Neural crest cell (in vitro differentiated cells): ENCODE measurements at places on chromosomes 1 and 21.

DNA sequence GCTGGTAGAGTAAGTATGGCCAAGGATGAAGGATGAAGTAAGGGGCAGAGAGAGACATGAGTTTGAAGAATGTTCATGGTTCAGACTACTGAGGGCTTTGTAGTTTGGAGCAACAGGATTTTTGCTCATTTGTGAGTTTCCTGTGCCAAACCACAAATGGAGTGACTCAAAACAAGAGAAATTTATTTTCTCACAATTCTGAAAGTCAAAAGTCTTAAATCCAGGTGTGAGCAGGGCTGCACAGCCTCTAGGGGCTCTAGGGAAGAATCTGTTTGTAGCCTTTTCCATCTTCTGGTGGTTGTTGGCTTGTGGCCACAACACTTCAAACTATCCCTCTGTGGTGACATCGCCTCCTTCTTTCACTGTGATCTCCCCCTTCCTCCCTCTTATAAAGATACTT, 58.9 kb downstream of the RHOU start:
- no peak for DNase-seq

DNA sequence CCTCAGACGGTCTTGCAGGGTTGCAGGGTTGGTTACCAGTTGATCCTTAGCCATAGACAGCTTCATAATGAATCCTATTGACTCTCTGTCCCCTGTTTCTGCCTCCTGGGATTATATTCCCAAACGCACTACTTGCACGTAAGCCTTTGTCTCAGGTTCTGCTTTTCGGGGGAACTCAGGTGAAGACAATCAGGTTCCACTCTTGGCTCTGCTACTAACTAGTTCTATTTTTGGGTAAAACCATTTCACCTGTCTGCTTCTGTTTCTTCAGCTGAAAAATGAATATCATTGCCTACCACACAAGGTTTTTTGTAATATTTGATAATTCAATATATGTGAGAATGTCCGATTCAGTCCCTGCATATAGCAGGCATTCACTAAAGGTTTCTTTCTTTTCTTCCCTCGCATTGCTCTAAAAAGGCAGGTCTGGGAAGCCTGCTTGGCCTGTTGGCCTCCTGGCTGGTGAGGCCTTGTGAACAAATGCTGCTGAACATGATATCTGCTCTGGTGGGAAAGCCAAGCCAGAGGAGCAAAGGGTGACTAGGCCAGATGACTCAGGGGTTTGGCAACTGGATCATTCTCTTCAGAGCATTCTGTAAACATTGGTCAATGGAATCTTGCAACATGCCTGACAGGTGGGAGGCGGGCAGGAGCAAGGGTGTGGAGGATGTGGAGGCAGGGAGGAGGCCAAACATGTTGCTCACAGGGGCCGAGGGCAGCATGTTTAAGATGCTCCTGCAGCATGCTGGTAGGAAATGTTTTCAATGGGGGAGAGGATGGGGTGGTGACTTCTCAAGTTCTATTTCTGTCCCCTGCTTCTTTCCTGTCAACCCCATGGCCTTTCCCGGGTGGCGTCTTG, 23.8 kb downstream of the IER5 start:
- no peak for DNase-seq

DNA sequence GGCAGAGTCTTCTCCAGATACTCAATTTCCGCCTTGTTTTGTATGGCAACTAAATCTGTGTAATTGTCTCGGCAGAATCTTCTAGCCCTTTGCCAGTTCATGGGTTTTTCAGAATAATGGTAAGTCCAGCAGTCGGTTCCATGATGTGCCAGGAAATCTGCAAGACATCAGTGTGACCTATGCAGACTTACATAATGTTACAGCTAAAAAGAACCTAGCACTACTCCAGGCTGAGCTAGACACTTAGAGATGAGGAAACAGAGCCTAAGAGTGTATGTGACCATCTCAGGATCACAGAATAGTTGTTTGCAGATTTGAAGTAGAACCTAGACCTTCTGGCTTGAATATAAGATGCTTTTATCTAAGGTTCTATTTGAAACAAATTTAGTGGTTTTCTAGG, 2.8 kb downstream of the SELL start:
- DNase-seq, result no peak

- DNase-seq, result no peak
Measured at GRCh38 chr1:38589036-38589435, 270.5 kb downstream of the RRAGC start.

DNA sequence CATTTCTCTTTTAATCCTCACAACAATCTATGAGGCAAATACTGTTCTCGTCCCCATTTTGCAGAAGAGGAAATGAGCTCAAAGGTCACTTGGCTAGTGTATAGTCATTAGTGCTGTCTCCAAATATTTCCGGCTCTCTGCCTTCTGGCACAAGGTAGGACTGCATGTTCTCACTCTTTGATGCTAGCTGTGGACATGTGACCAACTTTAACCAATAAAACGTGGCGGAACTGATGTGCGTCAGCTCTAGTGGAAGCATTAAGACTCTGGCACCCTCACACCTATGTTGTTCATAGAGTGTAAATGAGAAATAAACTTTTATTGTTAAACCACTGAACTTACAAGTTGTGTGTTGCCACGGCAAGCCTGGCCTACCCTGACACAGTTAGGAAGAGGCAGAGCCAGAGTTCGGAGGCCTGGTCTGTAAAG, 5.0 kb upstream of the KIF21B start:
- DNase-seq, result no peak

GRCh38 chr1:119853155-119853554, 41.9 kb upstream of the REG4 start:
- no peak for DNase-seq

DNA sequence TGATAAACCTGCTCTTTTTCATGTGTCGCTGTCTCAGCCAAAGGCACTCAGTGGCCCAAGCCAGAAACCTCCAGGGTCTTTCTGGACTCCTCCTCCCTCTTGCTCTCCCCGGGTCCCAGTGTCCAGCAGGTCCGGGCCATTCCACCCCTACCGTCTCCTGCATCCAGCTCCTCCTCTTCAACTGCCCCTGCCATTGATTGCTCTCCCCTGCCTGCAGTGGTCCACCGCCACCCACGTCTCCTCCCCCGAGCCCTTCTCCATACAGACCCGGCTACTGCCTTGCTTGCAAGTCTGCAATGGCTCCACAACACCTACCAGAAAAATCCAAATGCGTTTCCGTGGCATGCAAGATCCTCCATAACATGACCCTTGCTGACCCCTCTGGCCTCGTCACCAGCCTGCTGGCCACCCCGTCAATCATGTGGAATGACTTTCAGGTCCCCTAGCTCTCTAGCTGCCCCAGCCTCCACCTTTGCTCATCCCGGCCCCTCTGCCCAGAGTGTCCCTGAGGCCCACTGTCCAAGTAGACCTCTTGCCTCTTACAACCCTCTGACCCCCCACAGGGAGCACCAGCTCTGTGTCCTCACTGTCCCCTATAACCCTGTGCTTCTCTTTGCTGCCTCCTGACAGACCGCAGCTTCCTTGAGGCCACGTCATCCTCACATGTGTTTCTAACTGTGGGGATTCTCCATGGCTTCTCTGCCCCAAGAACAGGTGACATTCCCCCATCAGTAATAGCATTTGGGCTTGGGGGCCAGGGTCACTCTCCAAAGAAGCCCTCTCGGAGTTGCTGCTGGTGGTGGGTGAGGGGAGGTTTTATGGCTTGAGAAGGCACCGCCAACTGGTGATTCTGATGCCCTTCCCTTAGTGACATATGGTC, 15.0 kb downstream of the CACNA1S start:
- DNase-seq, result no peak

GRCh38 chr1:110100335-110100734, 11.9 kb upstream of the UBL4B start:
- DNase-seq, result no peak

DNA sequence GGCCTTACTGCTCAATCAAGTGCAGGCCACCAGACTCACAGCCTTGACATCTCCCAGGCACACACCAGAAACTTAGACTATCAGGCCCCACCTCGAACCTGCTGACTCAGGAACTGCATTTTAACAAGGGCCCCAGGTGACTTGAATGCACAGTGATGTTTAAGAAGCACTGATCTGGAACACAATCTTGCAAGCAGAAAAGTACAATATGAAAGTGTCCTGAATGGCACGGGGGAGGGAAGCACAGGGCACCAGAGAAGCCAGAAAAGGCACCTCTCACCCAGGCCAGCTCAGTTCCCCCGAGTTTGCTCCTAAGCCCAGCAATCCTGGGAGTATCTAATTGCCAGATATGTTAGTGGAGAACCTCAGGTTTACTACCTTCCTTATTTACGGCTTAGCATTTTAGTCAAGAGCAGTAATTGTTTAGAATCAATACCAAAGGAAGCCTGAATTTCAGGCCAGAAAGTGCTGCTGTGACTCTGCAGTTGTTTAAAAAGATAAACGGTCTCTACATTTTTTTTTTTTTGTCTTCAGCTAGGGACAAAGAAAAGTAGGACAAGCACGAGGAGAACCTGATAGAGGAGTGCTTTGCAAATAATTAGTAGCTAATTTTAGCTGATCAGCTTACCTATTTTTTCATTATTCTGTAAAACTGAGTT, 50.9 kb upstream of the CDC42BPA start:
- DNase-seq, result no peak

- no peak for DNase-seq
Measured at GRCh38 chr1:38370716-38371504, 324.3 kb upstream of the POU3F1 start.

GRCh38 chr1:159853417-159854115, 8.9 kb downstream of the VSIG8 start:
- DNase-seq, result no peak

GRCh38 chr1:235563513-235564061, 59.3 kb upstream of the B3GALNT2 start:
- no peak for DNase-seq

DNA sequence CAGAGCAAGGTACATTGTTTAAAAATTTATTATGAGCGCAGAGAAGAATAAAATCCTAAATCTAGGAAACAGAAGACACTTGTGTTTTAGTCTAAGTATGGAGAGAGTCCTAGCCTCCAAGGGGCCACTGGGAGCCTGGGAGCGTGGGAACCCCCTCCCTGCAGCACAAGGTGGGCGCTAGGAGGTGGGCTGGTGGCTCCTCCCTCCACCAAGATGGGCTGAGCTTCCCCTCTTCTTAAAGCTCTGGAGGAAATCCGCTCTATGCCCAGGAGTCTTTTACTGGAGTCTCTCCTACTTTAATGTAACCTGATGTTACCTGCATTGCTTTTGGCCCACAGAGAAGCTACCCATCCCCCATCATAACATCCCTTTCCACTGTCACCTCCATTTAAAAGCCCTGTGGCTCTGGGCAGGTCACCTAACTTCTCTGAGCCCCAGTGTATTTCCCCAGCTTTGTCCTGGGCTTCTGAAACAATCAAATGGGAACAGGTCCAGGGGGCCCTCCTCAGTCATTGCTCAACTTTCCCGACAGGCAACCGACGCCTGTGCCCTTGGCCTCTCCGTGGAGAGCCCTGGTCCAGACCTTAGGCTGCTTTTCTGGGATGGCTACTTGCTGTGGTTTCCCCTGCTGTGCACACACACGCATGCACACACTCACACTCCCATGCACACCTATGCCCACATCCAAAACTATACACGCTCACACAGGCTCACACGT, 181.5 kb downstream of the NPHP4 start:
- DNase-seq, result no peak

- no peak for DNase-seq
Measured at GRCh38 chr1:180277476-180278193, 47.6 kb downstream of the LHX4 start.

GRCh38 chr21:21373969-21374368, 375.8 kb downstream of the NCAM2 start:
- DNase-seq, result no peak

DNA sequence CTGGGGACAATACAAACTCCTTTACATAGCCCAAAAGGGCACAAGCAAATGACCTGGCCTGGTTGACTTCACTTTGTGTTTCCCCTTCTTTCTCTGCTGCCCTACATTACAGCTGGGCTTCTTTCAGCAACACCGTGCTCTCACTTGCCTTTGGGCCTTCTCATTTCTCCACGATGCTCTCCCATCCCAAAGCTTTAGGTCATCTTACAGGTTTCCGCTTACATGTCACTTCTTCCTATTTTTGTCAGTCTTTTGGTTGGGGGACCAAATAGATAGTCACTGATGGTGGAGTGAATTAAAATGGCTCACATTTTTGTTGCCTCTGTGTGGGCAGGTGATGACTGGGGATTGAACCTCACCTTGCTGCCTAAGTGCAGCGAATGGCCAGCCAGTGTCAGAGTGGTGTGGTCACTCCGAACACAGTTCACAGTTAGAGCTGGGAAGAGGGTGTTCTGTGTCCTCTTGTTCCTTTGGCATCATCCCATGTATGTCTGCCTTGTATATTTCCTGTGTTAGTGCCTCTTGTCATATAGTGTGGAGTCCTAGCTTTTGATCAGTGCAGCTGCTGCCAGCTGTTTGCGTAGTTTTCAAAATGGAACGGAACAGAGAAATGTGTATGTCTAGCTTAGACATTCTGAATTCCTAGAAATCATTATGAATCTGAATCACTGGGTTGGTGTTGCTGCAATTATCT, 134.8 kb downstream of the NOS1AP start:
- DNase-seq, result no peak

DNA sequence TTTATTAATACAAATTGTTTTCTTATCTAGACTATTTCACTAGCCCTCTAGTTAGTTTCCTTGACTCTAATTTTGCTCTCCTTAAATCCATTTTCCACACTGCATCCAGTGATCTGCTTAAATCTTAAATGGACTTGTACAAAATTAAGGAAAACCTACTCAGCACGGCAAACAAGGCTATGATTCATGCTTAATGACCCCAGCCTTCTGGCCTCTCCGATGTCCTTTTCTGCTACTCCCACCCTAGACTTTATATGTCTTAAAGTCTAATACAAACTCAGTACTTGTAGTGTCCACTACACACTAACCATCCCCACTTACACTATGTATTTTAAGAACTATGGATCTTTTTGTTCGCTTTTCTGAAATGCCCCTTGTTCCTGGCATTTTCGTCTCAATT, 2.2 kb downstream of the TMED5 start:
- no peak for DNase-seq

DNA sequence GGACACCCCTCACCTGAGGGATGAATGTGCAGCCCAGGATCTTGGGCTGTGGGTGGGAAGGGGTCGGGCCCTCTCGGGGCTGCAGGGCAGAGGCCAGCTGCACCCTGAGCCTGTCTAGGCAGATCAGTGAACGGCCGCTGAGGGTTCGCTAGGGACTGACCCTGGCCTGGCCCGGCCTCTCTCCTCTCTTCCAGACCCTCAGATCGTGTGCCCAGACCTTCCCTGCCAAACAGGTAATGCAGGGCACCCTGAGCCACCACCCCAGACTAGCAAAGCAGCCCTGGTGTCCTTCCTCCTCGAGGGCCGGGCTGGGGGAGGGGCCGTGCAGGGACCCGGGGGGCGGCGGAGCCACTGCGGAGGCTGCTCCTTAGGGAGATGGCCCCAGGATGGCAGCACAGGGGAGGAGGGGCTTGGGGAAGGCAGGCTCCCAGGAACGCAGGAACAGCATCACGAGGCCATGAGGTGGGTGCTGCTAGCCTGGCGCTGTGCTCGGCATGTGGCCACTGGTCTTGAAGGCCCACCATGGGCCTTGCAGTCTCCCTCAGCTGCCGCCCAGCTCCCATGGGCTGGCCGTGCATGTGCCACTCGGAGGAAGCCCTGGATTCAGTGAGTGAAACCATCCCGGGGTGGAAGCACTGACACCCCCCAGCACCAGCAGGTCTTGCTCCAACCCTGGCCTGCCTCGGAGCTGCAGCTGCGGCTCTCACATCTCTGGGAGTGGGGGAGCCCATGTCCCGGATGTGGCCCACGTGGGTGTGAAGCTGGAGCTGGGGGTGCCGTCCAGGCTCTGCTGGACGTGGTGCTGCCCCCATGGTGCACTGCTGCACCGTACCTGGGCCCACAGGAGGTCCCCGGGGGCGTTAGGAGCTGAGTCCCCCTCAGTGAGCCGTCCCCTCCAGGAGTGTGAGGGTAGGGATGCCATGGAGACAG, 28.7 kb downstream of the COL6A2 start:
- DNase-seq, result no peak

GRCh38 chr1:100404821-100405220, 52.5 kb downstream of the CDC14A start:
- no peak for DNase-seq
